ENCODE measurements at places on chromosomes 1 and 21.

- DNase-seq, result no peak
Measured at GRCh38 chr1:31672986-31673385, 28.3 kb upstream of the PEF1 start.

DNA sequence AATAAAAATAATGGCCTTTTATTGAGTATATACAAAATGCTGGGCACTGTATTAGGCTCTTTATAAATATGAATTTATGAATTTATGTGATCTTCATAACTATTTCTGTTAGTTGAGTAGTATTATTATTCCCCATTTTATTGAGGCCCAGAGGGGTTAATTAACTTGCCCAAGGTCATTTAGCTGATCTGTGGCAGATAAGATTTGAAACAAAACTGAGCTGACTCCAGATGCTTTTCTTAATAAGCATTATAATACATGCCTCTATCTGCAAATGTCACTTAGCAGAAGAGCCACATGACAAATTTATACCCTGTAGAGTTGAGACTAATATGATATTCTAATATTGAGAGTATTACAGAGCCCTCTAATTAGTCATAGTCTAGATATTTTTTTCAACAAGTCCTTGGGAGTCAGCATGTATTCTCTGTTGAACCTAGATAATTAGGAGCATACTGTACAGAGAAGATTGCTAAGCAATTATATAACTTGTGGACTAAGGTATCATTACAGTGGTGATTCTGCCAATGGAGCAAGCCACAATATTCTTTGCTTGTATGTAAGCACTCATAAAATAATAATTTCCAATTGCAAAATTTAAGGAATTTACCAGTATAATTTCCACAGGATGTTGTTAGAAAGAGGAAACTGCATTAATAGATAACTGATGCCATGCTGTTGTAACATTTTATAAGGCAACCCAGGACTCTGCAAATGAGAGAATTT lies 112.0 kb downstream of the LRRC40 start:
- no peak for DNase-seq

GRCh38 chr21:37263827-37264600 lies 3.1 kb downstream of the VPS26C start:
- no peak for DNase-seq

DNA sequence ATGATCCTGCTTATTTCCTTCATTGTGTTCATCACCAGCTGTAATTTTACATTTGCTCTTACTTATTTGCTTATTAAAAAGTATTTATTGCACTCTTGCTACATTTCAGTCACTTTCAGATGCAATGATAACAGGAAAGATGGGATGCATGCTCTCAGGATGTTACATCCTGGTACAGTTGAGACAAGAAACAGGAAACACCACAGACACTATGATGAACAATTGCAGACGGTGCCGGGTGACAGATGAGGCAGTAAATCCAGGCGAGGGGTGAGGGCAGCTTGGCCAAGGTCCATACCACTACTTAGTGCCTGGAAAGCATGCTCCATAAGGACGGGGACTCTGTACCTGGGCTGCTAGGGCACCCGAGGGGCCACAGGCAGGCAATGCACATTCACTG lies 156.6 kb upstream of the RAB4A start:
- no peak for DNase-seq

GRCh38 chr1:166084613-166085012 lies 82.2 kb downstream of the FAM78B start:
- DNase-seq, result no peak

DNA sequence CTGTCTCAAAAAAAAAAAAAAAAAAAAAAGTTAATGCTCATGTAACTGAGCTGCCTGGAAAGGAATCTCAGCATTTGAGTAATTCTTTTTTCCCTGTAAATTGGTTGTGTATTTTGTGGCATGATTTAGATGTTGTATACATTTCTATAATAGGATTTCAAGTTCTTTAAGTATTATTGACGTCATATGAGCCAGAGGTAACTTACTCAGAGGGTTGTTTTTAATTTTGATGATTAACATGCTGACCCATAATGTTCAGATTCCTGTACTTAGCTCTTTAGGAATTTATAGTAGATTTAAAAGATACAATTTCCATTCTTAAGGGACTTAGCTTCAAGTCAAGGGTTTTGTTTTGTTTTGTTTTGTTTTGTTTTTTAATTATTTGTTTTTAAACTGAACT lies 120.4 kb downstream of the CACHD1 start:
- no peak for DNase-seq

DNA sequence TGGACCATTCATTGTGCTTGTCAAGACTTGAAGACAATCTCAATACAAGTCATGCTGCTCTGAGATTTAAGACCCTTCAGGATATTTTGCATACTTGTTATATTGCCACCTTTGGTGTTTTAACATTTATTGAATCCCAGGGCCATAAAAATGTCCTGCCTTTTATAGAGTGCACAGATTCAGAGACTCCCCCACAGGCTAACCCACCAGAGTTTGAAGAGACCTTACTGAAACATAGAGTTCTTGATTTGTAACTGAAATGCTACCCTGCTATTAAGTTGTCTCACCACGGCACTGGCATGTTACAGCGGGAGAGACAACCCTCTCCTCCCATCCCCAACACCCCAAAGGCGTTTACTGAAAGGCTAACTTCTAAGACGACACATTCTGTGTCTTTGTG lies 313.9 kb upstream of the USP24 start:
- DNase-seq, result no peak

DNA sequence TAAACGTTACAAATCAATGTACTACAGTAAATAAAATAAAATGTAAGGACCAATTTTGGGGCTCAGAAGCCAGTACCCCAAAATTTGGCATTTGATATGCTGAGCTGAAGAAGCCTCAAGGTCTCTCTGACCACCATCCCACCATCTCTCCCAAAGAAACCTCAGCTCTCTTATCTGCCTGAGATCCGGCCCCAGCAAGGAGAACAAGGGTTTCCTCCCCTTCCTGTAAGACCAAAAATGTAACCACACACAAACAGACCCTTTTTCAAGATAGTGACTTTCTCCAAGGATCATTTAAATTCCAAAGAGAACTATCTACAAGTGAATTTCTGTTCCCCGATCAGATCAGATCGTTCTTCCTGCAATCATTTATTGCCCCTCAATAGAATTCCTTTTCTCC lies 68.1 kb upstream of the SLC45A1 start:
- DNase-seq, result no peak

- DNase-seq, result peak; percentile 25
Measured at GRCh38 chr1:235503403-235504121, 690 bp downstream of the B3GALNT2 start.

DNA sequence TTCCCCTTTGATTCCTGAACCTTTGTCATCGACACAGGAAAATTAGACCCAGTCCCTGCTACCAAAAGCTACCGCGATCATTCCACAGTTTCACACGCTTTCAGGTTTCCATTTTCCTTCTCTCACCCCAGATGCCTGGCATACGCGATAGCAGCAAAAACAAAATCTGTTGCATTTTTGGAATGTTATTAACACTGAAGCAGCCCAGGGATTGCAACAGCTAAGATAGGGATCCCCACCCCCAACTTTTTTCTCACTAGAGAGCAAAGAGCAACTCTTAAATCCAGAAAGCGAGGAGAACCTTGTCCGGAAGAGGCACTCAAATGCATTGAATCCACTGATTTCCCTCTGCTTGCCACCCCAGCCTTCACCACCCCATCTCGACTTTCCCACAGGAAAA lies 8.9 kb downstream of the OVAAL start:
- DNase-seq, result no peak

GRCh38 chr1:183194527-183195141 lies 8.6 kb downstream of the LAMC2 start:
- DNase-seq, result peak; percentile 60

DNA sequence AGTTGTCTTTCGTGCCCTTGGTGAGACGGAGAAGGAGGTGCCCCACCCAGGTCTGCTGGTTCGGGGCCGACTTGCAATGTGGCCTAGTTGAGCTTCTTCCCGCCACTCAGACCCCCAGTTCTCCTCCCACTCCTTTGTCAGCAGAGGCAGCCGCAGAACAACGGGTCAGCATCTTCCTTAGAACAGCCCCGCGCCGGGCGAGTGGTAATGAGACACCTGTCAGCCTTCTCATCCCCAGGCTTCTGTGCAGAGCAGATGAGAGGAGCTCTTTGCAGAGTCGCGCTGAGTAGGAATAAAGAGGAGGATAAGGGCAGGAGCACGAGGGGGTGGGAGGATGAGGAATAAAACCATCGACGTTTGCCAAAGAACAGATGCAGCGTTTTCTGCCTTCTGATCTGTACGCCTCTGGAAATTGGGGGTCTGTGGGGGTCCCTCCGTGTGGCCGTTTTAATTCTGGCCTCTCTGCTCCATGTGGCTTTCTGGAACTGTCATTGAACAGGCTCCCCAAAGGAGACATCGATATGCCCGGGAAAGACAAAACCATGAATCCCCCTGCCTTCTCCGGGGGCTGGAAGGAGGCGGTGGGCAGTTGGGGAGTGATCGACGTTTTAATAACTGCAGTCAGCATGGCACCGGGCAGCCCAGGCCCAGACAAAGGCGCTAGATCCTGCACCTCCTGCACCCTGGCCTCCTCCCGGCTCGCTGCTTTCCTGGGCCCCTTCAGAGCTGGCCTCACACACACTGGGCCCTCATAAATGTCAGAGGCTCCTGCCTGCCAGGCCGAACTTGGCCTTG lies 27.5 kb upstream of the IGSF21 start:
- DNase-seq, result no peak

DNA sequence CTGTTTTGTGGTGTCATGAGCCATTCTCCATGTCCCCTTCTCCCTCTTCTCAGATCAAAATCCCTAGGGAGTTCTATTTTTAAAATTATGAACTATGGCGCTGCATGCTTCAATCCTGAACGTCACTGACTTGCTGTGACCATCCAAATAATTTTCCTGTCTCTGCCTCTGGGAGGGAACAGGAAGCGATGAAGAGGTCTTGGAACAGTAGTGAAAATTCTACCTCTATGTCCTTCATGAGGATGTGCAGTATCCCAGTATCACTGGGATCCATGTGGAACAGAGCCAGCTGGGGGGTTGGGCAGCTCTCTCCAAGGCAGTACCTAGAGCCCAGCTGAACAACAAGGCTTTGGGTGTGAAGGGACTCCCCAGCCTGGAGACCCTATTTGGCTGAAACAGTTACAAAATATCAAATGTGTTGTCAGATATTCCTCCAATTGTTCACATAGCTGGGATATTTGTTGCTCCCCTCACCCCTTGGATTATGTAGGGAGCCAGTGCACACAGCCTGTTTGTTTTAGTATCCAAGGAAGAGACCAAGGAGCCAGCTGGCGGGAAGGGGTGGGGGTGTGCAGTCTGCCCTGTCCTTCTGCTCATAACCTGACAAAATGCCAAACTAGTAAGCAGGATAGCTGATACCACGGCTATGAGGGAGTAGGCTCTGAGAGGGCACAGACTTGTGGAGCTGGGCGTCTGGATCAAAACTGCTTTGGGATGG lies 7.6 kb downstream of the DCLRE1B start:
- DNase-seq, result no peak

DNA sequence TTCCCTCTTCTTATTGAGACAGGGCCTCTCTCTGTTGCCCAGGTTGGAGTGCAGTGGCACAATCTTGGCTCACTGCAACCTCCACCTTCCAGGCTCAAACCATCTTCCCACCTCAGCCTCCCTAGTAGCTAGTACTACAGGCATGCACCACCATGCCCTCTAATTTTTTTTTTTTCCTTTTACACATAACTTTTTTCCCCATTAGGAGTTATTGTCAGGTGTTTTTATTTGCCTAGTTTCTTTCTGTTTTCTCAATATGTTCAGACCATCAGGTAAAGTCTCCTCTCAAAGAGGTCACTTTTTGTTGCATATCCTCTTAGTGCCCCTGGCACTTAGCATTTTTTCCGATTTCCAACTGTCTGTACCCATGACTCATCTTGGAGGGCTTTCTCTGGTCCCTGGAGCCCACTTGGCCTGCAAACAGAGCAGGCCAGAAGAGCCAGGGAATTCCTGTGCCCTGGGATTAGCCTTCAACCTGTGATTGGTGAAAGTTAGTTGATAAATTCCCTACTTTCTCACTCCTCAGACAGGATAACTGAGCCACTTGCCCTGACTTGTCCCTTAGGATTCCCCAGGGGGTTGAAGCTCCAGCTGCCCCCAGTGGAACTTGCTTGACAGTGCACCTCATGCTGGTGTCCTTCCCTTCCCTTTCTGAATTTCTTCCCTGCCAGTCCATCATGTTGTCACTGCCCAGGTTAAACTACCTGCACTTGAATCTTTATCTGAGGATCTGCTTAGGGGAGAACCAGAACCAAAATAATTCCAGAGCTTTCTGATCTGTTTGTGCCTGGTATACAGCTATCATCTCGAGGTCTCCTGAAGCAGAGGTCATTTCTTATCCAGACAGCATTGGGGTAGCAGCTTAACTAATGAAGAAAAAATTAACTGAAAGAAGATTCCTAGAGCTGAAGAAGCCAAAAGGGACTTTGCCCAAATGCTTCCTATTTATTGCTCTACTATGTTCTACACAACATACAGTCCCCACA lies 2.4 kb downstream of the NTPCR start:
- DNase-seq, result peak; percentile 41

DNA sequence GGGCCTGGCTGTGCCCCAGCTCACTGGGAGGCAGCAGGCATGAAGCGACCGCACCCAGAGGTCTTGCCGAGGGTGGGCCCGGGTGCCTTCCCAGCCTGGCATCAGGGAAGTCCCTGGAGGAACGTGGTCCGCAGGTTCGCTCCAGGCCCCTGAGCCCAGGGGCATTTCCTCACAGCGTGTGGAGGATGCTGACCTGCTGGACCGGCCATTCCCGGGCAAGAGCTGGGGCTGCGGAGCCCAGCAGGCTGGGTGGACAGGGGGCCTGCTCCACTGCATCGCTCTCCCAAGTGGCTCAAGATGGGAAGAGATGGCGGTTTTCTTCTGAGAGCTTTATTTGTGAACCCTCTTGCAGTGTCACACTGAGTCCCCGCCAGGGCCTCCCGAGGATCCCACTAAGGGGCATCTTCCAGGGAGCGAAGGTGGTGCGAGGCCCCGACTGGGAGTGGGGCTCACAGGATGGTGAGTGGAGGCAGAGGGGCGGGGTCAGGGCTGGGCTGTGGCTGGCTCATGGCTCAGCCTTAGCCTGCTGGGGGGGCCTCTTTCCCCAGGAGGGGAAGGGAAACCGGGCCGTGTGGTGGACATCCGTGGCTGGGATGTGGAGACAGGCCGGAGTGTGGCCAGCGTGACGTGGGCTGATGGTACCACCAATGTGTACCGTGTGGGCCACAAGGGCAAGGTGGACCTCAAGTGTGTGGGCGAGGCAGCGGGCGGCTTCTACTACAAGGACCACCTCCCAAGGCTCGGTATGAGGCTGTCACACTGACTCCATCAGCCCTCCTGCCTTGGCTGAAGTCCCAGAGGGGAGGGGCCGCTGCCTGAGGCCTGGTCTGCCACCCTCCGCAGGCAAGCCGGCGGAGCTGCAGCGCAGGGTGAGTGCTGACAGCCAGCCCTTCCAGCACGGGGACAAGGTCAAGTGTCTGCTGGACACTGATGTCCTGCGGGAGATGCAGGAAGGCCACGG lies 7.2 kb upstream of the MMP23B start:
- no peak for DNase-seq

GRCh38 chr1:91653183-91653582 lies 152.5 kb downstream of the CDC7 start:
- DNase-seq, result no peak

DNA sequence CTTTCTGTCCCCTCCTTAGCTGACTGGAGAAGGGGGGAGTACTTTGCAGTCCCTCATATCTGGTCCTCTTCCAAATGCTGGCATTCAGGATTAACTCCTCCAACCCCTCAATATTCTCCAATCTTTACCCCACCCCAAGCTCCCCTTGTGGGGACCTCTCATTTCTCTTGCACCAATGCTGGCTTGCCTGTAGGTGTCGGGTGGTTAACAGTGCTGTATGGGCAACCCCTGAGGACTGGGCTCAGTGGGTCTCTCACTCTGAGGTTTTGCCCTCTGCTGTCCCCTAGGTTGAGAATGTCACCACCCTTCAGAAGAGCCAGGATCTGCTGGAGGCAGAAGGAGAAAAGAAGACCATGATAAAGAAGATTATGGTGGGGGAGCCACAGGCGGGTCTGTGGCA lies 27.0 kb downstream of the MROH7 start:
- DNase-seq, result no peak
